Anterior cingulate cortex (tissue), 58 donors: ENCODE measurements at places on chromosomes 6 and 20.

DNA sequence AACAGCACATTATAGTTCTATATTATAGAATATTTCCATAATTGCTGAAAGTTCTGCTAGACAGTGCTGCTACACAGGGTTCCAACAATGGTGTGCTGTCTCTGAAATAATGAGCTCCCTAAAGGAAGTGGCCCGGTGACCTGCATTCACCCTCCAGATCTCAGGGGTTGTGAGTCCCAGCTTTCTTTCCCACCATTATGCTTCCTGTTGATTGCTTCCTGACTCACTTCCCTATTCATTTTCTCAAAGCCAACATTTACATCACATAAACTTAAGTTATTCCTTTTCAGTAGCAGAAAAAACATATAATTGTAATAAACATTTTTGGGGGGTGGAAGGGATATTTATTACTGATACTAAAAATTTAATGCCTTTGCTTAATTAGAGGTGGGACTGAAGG lies 12.9 kb upstream of the CCN6 start:
- no peak for DNase-seq

DNA sequence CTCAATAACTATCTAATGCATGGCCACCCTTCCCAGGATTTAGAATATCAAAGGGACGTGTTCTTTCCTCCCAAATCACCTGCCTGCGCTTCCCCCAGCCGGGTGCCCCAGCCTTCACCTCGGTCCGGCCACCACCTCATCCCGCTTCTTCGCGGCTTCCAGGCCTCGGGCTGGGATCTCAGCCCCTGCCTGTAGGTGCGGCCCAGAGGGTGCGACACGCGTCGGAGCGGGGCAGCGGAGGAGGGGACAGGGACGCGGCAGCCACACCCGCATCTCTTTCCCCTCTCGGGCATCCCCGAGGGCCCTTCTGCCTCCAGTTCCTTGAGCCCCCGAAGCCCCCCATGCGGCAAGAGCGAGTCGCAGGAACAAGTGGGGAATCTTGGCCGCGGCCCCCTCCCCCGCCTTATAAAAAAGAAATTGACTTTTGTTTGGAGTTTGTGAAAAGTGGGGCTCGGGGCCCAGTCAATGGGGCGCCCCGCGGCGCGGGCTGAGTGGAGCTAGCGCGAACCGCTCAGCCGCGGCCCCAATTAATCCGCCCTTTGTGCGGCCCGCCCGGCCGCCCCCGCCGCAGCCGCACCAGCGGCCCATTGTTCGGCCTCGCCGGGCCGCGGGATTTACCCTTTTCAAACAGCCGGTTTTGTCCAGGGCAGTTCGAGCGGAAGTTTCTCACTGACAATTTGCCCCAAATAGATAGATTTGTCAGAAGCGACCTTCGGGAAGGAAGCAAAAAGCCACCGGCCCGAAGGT lies 8.4 kb upstream of the NR2E1 start:
- no peak for DNase-seq

GRCh38 chr6:169866668-169867521 lies 115.5 kb downstream of the ERMARD start:
- DNase-seq: no peak

GRCh38 chr6:82033631-82034211 lies 213.8 kb downstream of the IBTK start:
- no peak for DNase-seq

- no peak for DNase-seq
Observed at GRCh38 chr6:4209196-4209595, 73.8 kb upstream of the ECI2 start.

DNA sequence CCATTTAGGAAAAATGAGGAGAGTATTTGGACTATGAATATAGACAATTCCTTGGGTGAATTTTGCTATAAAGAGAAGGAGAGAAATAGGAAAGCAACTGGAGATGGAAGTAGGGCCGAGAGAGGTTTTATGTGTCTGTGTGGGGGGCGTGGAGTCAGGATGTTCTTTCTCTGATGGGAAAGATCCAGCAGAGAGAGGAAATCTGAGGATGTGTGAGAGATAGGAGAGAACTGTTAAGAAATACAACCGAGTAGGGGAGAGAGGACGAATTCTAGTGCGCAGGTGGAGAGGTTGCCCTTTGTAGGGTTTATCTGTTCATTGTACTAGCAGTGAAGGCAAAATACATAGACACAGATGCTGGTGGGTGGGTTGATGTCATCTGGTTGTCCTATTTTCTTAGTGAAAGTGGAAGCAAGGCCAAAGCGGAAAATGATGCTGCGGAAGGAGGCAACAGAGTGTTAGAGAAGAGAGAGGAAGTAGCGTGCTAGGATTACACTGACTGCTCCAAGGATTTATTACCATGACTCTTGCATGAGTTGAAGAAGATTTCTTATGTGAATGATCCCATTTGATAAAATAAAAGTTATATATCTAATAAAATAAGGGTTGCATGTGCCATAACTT lies 57.7 kb downstream of the CLVS2 start:
- no peak for DNase-seq

DNA sequence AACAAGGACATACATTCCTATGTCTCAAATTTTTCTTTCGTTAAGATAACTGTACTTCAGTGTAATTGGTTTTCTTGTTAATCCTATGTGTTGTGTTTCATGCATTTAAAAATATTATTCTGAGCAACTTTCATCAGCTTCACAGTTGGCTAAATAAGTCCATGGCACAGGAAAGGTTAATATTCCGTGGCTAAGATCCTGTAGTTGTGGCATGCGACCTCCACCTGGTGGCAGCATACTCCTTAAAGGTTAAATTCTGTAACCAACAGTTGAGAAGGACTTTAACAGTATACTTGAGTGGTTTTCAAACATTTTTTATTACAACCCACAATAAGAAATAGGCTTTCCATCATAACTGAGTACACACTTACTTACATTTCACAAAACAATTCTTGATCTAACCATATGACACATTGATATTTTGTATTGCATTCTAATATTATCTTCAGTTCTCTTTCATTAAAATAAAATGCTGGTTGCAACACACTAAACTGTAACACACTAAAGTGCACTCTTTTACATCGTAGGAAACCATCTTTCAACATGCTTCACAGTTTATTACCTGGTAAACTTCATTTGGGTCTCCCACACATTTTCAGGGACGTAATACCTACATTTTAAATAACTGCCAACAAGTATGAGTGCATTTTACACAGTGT lies 118.3 kb downstream of the SLX4IP start:
- no peak for DNase-seq

DNA sequence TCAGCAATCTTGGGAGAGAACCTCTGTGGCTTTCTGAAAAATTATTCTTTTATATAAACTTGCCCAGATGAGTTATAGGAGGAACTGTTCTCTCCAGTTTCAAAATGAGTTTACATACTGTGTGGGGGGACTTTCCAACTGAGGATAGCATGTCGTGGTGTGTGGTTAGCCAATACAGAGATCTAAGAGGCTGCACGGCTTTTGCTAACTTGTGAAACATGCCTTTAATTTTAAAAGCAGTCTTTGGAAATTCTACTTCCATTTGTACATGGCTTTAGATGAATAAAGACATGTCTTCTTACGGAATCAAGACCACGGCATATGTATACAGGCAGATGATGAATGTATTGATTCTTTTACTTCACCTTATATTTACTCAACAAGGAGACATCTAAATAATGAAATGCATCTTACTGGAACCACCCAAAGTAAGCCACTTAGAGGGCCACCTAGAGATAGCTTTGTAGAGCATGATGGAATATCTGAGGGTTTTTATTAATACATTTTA lies 39.8 kb downstream of the HIVEP1 start:
- DNase-seq: no peak

- DNase-seq: no peak
Observed at GRCh38 chr6:37244430-37245310, 12.9 kb upstream of the TBC1D22B start.

DNA sequence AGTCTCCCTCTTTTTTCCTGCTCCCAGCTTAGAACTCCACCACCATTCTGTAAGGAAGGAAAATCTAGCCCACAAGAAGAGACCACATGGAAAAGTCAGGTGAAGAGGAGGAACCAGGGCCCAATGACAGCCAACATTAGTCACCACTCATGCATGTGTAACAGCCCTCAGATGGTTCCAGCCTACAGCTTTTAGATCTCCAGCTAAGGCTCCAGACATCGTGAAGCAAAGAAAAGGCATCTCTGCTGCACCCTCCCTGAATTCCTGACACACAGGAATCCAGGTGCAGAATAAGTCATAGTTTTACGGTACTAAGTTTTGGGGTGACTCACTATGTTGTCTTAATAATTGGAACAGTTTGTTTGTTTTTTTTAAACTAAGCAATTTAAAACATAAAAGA lies 25.5 kb downstream of the DCDC2 start:
- no peak for DNase-seq

- no peak for DNase-seq
Observed at GRCh38 chr6:17218749-17219093, 62.4 kb upstream of the RBM24 start.

DNA sequence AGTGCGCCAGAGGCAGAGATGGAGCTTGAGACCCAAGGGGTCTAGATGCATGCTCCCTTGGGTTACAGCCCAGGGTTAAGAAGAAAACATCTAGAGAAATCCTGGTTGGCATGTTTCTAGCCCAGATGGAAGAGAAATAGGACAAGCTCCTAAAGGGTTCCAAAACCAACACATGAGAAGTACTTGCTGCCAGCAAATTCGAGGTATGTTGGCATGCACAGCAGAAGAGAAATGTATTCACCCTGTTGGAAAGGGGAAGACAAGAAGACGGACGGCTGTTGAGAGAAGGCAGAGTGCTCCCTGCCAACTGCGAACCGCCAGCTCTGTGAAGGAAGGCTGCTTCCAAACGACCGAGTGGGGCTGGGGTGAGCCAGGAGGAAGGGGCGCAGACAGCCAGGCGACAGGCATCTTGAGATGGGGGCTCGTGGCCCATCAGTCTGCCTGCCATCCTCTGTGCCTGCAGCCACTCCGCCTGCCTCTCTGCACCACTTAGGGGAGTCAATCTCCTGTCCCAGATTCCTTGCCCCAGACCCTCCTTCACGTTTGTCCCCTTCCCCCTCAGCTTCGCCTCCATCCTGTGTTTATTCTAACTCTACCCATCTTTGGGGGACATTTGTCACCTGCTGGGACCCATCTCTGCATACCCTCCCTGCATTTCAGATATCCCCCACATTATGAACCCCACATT lies 249.2 kb downstream of the CDC5L start:
- DNase-seq: no peak

DNA sequence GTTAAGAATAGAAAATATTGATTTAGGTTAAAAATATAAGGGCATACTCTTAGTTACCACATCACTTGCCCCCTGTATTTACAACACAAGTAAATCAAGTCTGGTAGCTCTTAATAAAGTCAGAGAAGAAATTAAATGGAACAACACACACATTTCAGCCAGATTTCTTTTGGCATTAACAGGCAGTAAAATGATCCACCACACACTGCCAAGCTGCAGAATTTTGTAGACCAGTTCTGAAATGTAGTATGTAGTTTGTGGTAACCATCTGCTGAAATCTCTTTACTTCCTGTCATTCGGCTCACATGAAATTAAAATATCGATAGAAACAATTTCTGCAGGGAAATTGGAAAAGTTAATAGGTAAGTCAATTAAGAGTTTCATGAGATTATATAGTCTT lies 326.8 kb downstream of the KHDRBS2 start:
- no peak for DNase-seq

- no peak for DNase-seq
Observed at GRCh38 chr6:158760618-158761250, 58.4 kb downstream of the EZR start.

DNA sequence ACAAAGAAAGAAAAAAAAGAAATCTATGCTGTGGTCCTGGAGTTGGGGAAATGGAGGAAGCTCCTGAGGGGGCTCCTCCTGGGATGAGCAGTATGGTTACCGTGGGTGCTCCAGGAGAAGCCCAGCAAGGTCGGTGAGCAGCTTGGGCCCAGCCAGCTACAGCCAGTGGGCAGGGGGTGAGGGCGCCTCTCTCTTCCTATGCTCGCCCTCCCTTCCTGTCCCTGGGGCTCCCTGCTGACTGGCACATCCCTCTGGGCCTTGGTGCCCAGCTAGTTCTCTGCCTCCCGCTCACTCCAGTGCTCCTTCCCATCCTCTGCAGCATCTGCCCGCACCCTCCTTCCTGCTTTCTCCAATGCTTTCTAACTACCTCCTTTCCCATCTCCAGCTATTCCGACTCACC lies 16.6 kb downstream of the CD40 start:
- DNase-seq: no peak

- no peak for DNase-seq
Observed at GRCh38 chr6:90385759-90386313, 89.2 kb upstream of the BACH2 start.

DNA sequence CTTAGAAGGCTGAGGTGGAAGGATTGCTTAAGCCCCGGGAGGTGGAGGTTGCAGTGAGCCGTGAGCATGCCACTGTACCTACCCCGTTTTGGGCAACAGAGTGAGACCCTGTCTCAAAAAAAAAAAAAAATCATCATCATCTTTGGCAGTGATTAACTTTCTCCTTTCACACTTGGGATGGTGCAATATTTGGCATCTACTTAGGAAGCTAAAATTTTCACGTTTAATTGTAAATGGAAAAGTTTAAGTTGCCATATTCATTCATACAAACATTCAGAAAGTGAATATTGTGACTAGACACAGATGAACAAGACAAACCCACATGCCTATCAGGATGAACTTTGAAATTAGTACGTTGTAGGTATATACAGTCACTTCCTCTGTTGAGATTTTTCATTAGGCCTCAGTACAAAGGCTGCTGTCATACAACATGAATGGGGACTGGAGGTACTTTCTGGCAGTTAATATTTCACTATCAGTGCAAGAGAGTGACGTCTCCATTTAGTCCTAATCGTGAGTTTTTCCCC lies 10.3 kb downstream of the TOP1 start:
- no peak for DNase-seq

DNA sequence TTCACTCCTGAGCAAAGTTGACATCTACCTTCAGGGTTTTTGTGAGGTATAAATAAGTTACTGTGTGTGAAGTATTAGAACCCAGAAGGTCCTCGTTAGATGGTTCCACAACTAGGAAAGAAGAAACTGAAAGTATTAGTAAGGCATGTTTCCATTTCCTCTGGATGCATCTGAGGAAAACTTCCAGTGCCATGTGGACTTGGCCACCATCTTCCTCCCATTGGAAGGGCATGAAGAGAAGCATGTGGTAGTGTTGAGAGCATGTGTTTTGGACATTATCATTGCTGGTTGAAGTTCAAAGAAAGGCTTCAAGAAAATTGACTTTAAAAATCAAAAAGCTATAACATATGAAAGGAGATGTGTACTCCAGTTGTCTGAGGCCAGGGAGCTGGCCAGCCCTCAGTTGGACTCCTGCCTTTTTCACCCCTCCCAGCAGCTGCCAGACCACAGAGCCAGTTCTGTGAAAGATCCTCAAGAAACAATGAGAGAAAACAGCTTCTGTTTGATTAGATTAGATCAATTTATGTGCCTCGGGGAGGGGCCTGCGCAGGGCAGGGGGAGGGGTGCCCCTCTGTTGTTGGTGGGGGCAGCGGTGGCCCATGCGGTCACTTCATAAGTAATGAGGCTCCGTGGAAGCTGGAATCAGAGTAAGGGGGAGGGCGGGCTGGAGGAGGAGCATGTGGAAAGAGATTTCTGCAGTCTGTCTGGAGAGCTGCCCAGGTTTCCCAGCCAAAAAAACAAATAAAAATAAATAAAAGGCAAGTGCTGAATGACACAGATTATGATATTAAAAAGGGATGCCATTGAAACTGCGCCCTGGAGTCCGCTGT lies 154.0 kb downstream of the JARID2 start:
- peak; percentile 92 for DNase-seq
